ENCODE measurements at places on chromosomes 13 and 19.

- DNase-seq: no peak
Measured at GRCh38 chr19:31801611-31802010, 452.4 kb upstream of the TSHZ3 start.

DNA sequence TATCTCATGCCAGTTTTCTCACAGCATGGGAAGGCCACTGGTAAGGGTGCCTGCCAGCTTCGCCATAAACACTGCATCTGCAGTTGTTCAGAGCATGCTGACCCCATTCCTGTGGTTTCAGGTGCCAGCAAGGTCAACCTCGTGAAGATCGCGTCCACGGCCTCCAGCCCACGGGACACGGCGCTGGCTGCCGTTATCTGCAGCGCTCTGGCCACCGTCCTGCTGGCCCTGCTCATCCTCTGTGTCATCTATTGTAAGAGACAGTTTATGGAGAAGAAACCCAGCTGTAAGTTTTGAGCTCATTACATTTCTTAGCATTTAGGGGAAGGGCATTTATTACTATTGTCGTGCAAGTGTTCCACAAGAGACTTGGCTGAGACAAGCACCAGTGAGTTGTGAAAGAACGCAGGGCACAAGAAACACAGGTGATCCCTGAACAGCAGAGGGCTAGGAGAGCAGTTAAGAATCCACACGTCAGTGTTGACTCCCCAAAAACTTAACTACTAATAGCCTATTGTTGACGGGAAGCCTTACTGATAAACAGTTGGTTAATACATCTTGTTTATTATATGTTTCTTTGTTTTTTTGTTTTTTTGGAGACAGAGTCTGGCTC lies 88.8 kb downstream of the TNFRSF19 start:
- no peak for DNase-seq

DNA sequence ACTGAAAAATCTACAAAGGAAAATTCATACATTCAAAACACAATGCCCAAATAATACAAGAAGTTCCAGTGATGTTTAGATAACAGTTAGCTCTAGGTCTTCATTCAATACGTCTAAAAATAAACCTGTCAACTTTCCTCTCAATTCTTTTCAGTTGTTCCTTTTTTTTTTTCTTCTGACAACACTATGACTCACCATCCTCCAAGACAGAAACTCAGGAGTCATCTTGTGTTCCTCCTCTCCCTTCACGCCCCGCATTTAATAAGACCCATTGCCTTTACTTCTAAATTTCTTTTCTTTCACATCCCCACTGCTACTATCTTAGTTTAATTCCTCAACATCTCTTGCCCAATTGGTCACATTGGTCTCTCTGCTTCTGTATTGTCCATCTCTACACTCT lies 759.9 kb downstream of the GPC5 start:
- DNase-seq: no peak

GRCh38 chr13:29654843-29655547 lies 59.5 kb upstream of the SLC7A1 start:
- DNase-seq: no peak

DNA sequence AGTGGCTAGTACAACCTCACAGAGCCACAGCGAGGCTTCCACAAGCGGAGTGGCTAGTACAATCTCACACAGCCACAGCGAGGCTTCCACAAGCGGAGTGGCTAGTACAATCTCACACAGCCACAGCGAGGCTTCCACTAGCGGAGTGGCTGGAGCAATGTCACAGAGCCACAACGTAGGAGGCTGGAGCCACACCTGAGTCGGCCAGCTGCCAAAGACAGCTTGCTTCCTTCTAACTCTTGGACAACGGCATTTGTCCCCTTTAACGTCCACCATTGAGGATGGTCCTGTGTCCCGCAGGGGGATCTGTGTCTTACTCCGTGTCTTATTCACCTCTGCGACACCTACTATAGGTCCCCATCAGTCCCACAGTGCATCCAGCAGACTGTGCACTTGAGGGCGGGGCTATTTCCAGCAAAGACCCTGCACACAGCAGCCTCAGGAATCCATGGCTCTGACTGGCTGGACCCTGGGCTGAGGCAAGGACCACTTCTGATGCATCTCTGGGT lies 3.7 kb downstream of the ZNF787 start:
- no peak for DNase-seq

GRCh38 chr19:41792513-41793413 lies 3.6 kb upstream of the CEACAM3 start:
- peak; percentile 58 for DNase-seq

- DNase-seq: no peak
Measured at GRCh38 chr13:32940601-32941000, 75.6 kb upstream of the KL start.

DNA sequence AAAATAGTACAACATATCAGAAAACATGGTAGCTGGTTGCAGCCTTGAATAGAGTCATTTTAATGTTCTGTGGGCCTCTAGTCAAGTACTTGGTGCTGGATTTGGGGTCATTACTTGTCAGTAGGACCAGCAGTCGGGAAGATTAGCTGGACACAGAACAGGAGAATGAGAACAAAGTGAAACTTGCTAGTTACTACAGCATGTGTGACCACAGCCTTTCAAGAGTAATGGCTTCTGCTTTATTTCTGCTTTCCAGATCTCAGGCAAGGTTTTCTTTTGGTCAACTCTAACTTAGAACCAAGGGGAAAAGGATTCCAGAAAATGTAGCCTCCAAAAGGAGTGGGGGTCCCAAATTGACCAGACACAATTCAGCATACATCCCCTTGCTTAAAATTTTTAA lies 17.1 kb upstream of the VWA8 start:
- no peak for DNase-seq

DNA sequence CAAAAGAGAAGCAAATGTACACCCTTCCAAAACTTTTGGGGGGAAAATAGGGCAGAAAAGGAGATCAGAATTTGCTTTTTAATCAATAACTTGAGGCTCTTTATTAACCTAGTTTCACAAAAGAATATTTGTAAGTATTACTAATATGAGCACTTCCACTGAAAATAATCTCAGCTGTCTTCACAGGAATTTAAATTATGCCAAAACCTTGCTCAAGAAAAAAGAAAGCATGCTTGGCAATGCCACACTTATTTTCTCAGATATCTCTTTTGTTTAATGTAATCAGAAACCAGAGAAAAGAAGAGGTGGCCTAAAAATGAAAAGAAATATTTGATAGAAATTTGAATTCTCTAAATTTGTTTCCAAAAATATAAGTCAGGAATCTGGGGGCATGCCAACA lies 234.9 kb upstream of the GPC6 start:
- DNase-seq: no peak

All from activated naive CD8-positive, alpha-beta T cell treated with anti-CD3 and anti-CD28 coated beads for 36 hours (primary cell).